Hematopoietic multipotent progenitor cell treated with erythropoietin and hydrocortisone succinate and interleukin-3 and kit ligand, for 4 days (in vitro differentiated cells): ENCODE measurements at places on chromosomes 7 and 10.

DNA sequence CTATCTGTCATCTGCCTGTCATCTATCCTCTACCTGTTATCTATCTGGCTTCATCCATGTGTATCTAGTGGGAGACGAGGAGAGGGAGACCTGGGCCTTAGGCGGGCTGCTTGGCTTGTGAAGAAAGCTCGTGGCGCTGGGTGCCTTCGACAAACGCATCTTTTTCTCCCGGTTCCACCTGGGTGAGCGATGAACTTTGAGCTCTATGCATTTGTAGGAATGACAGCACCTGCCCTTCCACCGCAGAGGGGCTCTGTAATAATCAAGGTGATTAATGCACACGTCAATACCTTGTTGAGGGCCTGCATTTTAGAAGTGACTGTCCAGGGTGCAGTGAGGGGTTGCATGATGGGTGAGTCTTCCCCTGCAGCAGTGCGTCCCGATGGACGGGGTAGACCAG lies 2.6 kb upstream of the VIPR2 start:
- no peak for DNase-seq

GRCh38 chr10:25842146-25842545 lies 91.9 kb upstream of the MYO3A start:
- no peak for DNase-seq

DNA sequence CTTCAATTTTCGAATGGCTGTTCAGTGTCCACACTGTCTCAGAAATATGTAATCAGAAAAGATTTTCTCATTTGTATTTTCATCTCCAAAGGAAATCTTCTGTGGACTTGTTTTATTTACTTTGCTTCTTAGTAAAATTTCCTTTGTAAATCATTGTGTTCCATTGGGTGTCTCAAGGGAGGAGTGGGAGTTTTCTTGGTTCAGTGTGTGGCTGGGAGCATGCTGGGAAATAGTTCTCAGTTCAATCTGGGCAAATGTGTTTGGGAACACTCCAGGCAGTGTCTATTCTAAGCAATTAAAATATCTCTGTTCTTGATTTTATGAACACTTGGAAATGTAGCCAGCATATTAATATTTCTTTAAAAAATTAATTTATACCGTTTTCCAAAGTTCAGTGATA lies 1019.8 kb downstream of the CNTNAP2 start:
- DNase-seq: no peak

DNA sequence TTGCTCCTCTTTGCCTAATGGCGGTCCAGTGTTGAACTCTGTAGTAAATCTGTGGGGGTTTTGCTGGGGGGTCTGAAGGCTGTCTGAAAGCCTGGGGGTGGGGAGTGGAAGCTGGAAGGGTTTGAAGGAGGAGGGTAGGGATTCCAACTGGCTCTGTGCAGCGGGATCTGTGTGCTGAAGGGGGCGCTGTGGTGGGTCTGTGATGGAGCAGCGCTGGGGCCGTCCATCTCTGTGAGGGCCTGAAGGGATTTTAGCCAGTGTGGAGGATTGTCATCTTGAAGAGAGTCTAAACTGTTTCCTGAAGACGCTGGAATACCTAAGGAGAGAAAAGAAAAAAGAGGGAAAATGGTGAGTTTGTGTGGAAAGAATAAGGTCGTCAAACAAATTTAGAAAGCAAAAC lies 129.2 kb downstream of the STRA8 start:
- no peak for DNase-seq

DNA sequence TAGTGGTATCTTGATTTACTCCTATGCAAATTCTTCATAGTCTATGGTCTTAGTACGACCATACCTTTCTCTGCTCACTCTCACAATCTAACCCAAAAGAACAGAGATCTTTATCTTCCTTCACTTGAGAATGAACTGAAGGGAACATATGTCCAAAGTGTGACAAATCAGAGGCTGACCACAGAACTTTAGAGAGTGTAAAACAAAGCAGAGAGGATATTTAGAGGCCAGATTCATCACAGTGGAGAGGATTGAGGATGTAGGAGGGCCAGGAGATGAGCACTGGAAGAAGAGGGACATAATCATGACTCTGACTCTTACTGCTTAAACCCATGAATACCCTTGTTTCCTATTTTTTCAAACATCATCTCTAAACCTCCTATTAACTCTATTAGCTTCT lies 935.3 kb upstream of the PHF14 start:
- no peak for DNase-seq

DNA sequence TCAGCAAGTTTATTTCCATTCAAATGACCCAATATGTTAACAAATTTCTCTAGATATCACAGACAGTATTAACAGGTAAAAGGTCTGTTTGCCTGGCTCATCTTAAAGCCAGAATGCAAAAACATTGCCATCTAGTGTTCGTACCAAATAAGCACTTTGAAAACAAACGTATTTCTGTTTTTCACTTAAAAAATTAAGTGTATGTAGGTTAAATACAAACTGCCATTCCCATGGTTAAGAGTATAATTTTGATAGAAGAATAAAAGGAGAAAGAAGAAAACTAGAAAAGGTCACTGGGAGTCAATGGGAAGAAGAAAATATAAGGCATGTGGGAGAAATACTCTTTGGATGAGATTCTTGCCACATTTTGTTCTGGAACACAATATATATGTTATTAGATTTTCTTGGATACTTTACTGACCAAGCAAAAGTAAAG lies 51.0 kb downstream of the ORC5 start:
- DNase-seq: peak; percentile 61

GRCh38 chr10:102612964-102613275 lies 31.4 kb upstream of the TRIM8 start:
- no peak for DNase-seq

DNA sequence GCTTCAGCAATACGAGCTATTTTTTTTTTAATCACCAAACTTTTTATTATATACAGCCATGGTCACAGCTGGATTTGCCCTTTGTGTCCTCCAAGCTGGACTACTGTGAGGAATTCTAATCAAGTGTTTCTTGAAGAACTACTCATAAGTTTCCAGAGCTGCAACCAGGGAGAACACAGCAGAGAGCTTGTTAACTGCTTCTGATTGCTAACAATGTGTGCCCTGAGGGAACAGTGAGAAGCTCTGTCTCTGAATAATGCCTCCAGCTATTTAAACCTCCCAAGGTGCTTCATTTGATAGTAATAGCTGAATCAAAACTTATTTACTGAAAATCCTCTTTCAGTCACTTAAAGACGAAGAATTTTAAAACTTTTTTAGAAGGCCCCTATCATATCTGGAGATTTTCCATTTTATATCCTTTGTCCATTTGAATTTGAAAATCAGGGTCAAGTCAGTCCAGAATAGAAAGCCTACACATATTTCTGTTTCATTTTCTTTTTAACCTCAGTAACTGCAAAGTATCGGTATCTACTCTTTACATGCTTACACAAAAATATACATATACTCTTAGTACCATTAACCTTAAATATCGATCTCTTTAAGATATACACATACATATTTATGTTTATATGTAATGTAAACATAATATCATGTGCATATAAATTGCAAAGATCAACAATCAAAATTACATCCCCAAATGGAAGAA lies 1024.2 kb downstream of the GRM8 start:
- DNase-seq: no peak

GRCh38 chr7:149770728-149771636 lies 2.4 kb downstream of the ZNF467 start:
- DNase-seq: no peak

DNA sequence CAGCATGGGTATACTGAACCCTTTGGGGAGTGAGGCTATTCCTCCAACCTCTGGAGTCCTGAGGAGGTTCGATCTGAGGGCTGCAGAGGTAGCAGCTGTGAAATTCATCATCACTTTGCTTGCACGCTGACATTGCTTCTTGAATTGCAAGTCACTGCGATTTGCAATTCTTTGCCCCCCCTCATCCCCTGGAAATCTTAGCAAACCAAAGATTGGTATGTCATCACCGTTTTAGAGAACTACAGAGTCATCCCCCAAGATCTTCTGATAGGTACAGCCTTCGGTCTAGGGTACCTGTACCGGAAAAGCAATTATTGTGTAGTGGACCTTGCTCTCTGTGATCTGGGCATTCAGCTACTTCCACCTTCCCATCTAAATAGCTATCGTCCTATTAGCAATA lies 192.6 kb downstream of the KLF6 start:
- peak; percentile 16 for DNase-seq

DNA sequence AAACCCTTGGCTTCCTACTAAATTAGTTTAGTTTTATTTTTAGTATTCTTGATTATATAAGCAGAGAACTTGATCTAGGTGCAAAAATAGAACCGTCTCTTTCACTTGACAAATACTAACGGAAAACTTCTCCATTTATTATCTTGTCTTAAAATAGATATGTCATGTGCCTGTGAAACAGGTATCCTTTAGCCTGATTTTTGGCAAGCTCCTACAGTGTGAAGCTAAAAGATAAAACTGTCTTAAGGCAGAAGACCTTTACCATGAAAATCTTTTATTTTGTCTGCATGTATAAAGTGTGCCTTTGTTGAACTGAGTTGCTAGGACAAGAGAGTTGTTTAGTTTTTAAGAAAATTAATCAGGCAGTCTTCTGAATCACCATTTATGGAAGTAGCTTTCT lies 90.6 kb downstream of the CYP51A1 start:
- peak; percentile 10 for DNase-seq

GRCh38 chr7:55481155-55481554 lies 91.1 kb downstream of the VOPP1 start:
- DNase-seq: no peak

GRCh38 chr7:23894892-23895569 lies 185.0 kb downstream of the STK31 start:
- no peak for DNase-seq
